GM10248 (cell line): ENCODE measurements at places on chromosomes 16 and 17.
A peak's percentile ranks its signal among the peaks of the same experiment; 100 is the strongest.

DNA sequence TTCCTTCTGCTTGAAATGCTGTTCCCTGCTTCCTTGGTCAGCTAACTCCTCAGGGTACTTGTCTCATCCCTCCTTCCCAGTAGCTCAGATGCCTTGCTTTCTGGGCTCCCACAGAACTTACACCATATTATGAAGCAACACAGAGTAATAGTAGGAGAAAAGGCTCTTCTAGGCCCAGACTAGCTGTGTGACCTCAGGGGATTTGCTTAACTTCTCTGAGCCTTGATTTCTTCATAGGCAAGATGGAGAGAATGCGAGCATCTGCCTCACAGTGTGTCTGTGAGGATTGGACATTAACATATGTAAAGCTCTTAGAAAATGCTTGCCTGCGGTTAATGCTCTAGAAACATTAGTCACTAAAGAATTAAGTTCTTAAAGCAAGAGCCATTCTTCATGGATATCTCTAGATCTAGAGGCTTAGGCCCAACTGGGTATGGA, 22.3 kb upstream of the PECAM1 start:
- no peak for DNase-seq

DNA sequence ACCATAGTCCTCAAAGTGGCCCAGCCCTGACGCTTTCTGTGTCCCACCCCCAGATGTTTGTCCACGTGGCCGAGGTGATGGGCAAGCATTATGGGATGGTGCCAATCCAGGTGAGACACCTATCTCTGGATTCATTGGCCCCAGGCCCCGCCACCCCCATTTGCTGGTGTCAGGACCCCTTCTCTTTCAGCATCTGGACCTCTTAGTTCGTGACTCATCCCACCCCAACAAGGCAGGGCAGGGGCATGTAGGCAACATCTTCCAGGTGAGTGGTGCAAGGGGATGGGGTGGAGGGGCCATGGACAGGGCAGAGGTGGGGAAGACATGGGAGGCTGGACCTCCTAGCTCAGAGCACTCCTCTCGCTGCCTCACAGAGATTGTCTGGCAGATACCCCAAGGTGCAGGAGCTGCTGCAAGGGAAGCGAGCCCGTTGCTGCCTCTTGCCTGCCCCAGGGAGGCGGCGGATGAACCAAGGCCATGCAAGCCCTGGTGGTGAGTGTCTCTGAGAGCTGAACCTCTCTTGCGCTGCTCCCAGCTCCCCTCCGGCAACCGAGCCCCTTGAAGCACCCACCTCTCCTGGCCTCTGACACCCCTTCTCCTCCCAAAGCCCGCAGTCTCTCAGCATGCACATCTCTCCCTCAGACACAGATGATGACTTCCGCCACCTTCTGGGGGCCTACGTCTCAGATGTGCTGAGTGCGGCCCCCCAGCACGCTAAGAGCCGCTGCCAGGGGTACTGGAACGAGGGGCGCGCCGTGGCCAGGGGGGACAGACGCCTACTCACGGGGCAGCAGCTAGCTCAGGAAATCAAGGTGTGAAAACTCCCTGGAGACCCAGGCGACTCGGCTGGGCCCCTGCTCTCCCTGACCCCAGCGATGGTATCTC, 3.6 kb downstream of the RNF112 start:
- DNase-seq = no peak

GRCh38 chr16:86018941-86019340, 120.0 kb downstream of the IRF8 start:
- no peak for DNase-seq

- no peak for DNase-seq
Measured at GRCh38 chr16:10961231-10961630, 16.9 kb downstream of the CLEC16A start.

GRCh38 chr17:45376171-45377005, 56.3 kb downstream of the ARHGAP27 start:
- no peak for DNase-seq

GRCh38 chr17:78947235-78948149, 22.3 kb upstream of the TIMP2 start:
- DNase-seq = no peak

DNA sequence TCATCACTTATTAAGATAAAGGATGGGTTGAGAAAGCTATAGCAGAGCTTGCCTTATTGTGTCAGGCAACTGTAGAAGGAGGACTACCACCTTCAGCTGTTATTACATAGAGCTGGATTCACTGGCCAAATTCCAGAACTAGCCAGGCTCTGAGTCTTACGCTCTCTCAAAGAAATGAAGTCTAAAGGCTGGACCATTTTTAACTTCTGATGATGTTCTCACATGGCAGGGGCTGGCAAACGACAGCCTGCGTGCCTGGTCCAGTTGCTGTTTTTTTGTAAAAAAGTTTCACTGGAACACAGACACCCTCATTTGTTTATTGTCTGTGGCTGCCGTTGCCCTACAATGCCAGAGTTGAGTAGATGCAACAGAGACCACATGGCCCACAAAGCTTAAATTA, 21.2 kb downstream of the TRAF4 start:
- no peak for DNase-seq

DNA sequence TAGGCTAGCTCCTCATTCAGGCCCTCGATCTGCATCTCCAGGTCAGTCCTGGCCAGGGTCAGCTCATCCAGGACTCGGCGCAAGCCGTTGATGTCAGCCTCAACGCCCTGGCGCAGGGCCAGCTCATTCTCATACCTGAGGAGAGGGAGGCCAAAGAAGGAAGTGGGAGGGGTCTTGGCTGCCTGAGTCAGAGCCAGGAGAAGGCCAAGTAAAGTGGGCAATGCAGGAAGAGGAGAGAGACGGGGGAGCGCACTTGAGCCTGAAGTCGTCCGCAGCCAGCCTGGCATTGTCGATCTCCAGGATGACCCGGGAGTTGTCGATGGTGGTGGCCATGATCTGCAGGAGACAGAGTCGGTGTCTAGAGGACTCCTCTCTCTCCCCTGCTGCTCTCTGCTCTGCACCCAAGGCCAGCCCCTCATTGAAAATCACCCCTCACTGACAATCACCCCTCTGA, 1.8 kb downstream of the KRT15 start:
- no peak for DNase-seq

DNA sequence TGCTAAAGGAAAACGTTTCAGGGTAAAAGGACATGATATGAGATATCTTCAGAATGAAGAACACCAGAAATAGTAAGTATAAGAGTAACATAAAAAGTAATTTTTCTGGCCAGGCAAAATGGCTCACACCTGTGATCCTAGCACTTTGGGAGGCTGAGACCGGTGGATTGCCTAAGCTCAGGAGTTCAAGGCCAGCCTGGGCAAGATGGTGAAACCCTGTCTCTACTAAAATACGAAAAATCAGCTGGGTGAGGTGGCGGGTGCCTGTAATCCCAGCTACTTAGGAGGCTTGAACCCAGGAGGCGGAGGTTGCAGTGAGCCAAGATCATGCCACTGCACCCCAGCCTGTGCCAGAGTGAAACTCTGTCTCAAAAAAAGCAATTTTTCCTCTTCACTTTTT, 56.6 kb upstream of the NFAT5 start:
- DNase-seq = no peak

DNA sequence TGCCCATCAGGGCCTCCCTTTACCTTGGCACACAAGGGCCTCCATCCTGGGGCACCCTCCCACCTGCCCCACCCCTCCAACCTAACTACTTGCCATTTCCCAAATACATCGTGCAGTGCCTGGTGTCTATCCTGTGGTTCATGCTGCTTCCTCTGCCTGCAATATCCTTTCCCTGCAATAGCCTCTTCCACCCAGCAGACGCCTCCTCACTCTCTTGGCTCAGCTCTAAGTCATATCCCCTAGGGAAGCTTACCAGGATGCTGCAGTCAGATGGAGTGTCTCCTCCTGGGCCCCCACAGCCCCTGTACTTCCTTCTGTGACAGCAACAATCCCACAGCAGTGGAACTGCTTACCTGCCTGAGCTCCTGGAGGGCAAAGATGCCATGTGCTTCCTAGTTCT, 36.7 kb downstream of the CCDC182 start:
- no peak for DNase-seq

DNA sequence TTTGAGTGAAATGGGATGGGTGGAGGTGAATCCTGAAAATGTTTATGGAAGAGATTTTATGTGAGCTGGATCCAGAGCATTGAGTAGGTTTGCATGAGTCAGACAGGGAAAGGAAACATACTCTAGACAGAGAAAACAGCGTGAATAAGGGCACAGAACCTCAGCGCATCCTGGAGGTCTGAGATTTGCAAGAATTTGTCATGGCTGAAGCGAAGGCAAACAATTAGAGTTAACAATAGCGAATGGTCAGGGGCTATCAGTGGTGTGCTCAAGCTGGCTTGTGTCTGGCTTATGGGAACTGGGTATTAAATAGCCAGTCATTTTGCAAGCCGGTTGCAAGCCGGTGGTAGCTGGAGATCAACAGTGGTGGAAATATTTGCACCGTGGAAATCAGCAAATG, 36.4 kb downstream of the MAP2K6 start:
- no peak for DNase-seq

DNA sequence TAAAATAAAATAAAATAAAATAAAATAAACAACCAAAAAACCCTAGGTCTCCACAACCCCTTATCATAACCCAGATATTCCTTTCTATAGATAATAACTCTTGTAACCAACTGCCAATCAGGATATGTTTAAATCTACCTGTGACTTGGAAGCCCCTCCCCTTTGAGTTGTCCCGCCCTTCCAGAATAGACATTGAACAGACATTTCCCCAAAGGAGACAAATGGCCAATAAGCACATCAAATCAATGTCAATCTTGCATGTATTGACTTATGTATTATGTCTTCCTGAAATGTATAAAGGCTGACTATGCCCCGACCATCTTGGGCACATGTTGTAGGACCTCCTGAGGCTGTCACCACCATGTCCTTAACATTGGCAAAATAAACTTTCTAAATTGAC, 1.5 kb upstream of the MAPK7 start:
- no peak for DNase-seq

GRCh38 chr16:4261557-4262172, 11.2 kb downstream of the TFAP4 start:
- peak; percentile 49 for DNase-seq

GRCh38 chr17:77280304-77281121, 139.7 kb downstream of the SEC14L1 start:
- no peak for DNase-seq

GRCh38 chr17:74222399-74222798, 9.0 kb downstream of the TTYH2 start:
- DNase-seq = no peak

GRCh38 chr16:21277927-21278706, at the start of gene CRYM:
TSS of gene CRYM (minus strand) at chr16:21278290. CDS start at chr16:21278251, 39 bp downstream.
- DNase-seq = peak; percentile 81

DNA sequence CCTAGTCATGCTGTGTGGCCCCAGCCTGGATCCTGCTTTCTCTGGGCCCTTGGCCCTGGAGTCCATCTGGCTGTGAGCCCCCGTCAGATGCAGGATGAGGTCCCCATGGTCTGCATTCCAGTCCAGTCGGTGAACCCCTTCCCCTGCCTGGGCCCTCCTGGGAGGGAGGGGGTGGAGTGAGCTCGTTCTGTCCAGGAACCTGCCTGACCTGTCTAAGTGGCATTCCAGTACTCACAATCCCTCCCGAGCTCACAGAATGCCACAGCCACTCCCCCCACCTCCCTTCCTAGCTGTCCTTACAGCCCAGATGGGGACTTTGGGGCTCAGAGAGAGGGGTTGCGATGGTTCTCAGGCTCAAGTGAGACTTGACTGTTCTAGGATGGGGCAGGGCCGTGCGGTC, 15.5 kb downstream of the SPNS2 start:
- DNase-seq = no peak

DNA sequence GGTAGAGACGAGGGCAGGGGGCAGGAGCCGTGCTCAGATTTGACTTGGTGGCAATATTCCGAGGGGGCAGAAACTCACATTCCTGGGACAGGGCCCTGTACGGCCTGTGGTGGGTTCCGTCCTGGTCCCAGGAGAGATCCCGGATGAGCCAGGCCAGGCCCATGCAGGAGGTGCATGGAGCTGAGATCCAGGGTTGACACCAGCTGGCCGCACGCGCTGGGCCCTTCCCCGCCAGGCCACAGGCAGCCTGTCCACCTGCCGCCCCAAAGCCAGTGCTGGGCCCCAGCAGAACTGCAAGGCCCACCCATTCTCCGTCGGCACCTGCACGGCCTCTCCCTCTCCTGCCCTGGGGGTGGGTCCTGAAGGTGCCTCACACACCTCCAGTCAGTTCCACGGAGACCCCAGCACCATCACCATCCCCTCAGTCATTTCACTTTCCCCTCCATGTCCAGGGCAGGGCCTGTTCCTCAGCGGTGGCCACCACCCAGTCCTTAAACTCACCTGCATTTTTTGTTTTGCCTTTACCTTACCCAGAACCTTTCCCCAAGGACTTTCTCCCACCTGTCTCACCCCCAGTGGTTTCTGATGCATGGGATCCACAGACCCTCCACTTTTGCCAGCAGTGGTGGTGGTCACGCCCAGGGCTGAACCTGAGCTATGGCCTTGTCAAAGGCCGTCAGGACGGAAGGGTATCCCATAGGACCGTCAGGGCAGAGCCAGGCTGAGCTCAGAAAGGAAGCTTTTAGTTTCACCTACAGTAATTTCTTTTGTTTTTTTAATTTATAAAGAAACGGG, 25.1 kb upstream of the CDH15 start:
- DNase-seq = no peak

DNA sequence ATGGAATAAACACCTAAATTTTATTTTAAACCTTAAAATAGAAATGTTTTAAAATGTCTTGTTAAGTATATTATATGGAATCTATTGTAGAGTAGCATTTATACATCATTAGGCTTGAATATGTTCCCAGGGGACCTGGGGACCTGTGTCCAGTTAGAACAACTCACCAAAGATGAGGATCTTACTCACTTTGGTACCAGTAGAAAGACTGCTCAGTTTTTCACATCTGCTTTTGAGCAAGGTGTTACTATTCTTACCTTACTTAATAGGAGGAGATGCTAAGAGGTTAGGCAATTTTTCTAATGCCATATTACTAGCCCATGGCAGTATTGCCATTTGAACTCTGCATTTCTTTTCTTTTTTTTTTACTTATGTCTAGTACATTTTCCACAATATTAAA, 14.7 kb downstream of the STXBP4 start:
- DNase-seq = peak; percentile 12

DNA sequence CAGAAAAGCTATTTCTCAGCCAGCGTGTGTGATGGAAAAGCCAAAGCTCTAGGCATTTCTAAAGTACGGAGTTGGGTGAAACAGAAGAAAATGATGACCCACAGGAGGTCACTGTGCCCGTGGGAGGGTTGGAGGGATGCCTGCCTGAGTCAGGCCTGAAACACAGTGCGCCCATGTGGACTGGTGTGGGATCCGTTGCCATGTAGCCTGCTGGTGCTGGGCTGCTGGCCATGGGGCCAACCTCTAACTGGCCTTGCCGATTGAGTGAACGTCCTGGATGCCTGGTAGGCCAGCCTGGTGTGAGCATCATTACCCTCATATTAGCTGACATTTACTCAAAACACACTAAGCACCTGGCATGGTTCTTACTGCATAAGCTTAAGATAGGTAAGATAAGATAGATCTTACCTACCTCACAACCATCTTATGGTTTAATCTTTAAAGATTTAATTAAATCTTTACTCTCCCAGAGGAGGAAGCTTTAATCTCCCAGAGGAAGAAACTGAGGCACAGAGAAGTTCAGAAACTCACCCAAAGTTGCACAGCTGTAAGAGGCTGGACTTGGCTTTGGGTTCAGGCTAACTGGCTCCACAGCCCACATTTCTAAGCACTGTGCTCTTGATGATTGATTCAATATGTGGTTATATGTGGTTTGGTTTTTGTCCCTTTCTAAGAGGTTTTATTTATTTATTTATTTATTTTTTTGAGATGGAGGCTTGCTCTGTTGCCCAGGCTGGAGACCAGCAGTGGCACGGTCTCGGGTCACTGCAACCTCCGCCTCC, 15.7 kb downstream of the MGAT5B start:
- DNase-seq = no peak
